Fibroblast of villous mesenchyme (primary cell): ENCODE measurements at places on chromosomes 2 and 18. TPM values are rescaled to one million over a fixed set of nuclear protein-coding genes. Genes with fewer than 3 reads are reported as not detected.

NRP2 gene
- 117 and 120 TPM in 2 replicates for total RNA-seq

DNER gene
- total RNA-seq: 0.32 and 0.86 TPM in 2 replicates

KHK gene
- 0.97 and 1.3 TPM in 2 replicates for total RNA-seq

SLC38A11 gene
- total RNA-seq: under 0.01 TPM in 1 of 2 replicates, not detected in the other

C2orf66 gene
- total RNA-seq: under 0.01 TPM in 1 of 2 replicates, not detected in the other

PROKR1 gene
- total RNA-seq: not detected in 2 replicates

IL37 gene
- 0.32 TPM in 1 of 2 replicates, not detected in the other for total RNA-seq

EDAR gene
- not detected in 2 replicates for total RNA-seq

GALR1 gene
- total RNA-seq: not detected in 2 replicates

DCDC2C gene
- total RNA-seq: not detected in 2 replicates

NR4A2 gene
- total RNA-seq: 0.32 TPM in 1 of 2 replicates, not detected in the other

TAF4B gene
- total RNA-seq: 0.64 and 0.86 TPM in 2 replicates

AOX1 gene
- 17.7 and 57.4 TPM in 2 replicates for total RNA-seq

PEX13 gene
- total RNA-seq: 28.7 and 42.3 TPM in 2 replicates

HJURP gene
- total RNA-seq: 12.2 and 27.2 TPM in 2 replicates

VSNL1 gene
- 0.32 and 0.86 TPM in 2 replicates for total RNA-seq

RFX8 gene
- 0.97 and 1.7 TPM in 2 replicates for total RNA-seq

LRRTM1 gene
- total RNA-seq: not detected in 2 replicates

NT5C1B gene
- not detected in 2 replicates for total RNA-seq

UNC80 gene
- not detected in 2 replicates for total RNA-seq

ITPRIPL1 gene
- 3.2 and 5.2 TPM in 2 replicates for total RNA-seq

DBI gene
- total RNA-seq: 87.0 and 117 TPM in 2 replicates

IL36A gene
- total RNA-seq: not detected in 2 replicates
